ENCODE measurements at places on chromosomes 7 and 10.

GRCh38 chr10:116997015-116997414, 8.0 kb downstream of the SHTN1 start:
- no peak for DNase-seq

GRCh38 chr7:10266976-10267375, 706.7 kb upstream of the PHF14 start:
- DNase-seq: no peak

DNA sequence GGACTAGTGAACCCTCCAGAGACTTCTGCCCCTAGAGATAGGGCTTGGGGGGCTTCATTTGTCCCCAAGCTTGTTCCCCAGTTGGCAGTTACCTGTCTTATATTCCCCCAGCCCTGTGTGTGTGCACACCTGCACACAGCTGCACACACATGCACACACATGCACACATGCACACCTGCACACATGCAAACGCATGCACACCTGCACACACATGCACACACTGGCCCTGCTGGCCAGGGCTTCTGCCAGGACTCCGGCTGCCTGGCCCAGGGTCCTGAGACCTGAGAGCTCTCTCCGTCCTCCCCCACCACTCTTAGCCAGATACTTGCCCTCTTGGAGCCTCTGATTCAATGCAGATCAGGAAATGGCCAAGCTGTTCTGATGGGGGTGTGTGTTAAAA, 6.7 kb downstream of the ZMIZ1 start:
- no peak for DNase-seq

GRCh38 chr7:82162289-82162688, 281.3 kb downstream of the CACNA2D1 start:
- no peak for DNase-seq

GRCh38 chr7:101678658-101679057, 49.6 kb upstream of the MYL10 start:
- no peak for DNase-seq

GRCh38 chr7:18504965-18505364, 9.4 kb downstream of the HDAC9 start:
- peak; percentile 35 for DNase-seq

- no peak for DNase-seq
Observed at GRCh38 chr10:14024329-14025202, 306.2 kb downstream of the FRMD4A start.

- DNase-seq: no peak
Observed at GRCh38 chr7:159331462-159331861, 186.8 kb upstream of the VIPR2 start.

DNA sequence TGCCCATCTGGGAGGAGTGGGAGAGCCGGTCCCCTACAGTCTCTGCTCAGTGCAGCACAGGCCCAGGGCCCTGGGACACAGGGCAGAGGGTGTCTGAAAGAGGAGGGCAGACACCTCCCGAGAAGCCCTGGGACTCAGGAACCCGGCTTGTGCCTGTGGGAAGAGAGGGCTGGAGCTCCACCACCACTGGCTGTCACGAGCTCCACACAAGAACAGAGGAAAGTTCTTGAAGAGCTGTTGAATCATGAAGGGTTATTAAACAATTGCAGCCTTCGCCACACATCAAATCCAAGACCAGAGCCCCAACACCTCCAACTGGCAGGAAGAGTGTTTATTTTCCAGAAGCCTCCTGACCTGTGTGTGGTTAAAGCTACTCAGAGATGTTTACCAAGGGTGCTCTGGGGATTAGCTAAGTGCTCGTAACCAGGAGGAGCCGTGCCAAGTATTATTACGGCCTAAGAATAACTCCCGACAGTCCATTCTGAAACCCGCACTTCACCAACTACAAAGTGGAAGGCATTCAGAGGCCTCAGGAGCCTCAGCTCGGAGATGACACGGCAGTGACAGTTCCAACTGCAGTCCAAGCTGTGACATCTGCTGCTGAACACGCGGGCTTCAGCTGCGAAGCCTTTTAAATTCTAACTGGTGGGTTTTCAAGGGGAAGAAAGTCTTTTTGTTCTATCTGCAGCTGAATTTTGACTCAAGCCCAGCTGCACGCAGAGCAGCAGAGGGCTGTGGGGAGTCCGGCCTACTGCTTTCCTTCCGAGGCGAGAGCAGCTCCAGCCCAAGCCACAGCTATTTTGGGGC, 75.1 kb downstream of the MAD1L1 start:
- DNase-seq: no peak

GRCh38 chr7:123437447-123437995, 96.9 kb downstream of the IQUB start:
- DNase-seq: no peak

DNA sequence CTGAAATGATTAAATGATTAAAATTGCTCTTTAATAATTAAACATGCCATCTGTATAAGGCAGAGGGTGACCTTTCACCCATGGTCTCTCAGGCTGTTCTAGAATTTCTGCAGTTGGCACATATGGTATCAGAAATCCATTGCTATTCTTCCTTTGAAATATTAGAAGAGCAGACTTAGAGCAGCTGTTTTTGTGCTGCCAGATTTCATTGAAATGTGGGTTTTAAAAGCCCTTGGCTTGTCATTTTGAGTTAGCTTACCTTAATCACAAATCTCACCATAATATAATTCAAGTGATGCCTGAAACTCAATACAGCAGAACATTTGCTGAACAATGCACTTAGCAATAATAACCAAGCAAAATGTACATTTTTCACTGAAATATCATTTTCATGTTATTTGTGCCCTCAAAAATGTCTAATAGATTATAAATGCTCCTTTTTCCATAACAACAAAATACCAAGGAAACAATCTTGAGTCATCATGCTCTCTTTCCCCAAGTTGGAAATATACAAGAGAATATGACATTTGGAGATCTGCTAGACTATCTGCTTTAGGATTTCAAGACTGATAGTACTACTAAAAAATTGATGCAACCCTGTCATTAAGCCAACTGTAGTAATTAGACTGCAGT, 16.1 kb upstream of the PTTG1IP2 start:
- no peak for DNase-seq

GRCh38 chr10:67657775-67658174, 38.2 kb downstream of the CTNNA3 start:
- no peak for DNase-seq

DNA sequence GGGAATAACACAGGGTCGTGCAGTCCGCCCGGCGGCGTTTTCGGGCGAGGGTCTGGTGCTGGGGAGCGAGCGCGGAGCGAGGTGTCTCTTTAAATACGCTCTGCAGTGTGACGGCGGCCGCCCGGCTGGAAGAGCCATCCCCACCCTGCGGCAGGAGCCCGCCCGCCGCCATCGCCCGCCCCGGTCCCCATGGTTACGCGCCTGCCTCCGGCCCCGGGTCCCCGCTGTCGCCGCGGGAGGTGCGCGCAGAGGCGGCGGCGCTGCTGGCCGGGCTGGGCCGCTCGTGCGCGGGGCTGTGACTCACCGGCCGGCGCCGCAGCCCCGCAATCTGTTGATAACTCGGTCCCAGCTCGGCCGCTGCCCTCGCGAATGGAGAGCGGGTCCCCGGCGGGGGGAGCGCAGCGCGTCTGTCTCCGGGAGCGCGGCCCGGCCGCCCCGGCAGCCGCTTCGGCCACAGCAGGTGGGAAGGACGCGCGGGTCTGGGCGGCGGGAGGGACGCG, at the start of gene ADGRA1:
Gene ADGRA1 (plus strand): TSS at position 246 of the 500 bp plus-strand sequence. CDS start 986 bp downstream, outside the sequence.
- DNase-seq: no peak

GRCh38 chr10:11177381-11177780, 159.7 kb downstream of the CELF2 start:
- DNase-seq: no peak

DNA sequence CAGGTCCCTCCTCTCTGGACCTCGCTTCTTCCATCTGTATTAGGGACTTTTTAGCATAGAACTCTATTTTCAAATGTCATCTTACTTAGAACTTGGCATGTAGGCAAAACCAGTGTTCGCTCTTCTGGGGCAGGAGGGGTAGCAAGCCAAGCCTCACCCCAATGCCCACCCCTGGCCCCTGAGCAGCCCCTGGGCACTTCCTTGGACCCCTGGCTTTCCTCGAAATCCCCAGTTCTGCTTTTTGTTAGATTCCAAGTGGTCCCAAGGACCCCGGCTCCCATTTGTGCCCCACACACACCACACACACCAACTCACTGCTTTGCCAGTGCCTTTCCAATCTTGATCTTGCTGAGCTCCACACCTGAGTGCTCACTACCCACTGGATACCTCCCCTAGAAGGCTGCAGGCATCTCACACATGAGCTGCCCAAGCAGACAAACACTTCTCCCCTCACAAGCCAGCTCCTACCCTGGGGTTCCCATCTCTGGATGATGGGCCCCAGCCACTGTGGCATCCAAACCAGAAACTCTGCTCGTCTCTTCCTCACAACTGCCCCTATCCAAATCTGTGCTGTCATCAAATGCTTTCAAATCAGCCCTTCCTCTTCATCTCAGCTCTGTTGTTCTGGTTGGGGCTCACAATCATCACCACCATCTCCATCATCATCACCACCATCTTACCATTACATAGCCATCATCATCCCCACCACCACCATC, 167.9 kb upstream of the ZMIZ1 start:
- DNase-seq: no peak

DNA sequence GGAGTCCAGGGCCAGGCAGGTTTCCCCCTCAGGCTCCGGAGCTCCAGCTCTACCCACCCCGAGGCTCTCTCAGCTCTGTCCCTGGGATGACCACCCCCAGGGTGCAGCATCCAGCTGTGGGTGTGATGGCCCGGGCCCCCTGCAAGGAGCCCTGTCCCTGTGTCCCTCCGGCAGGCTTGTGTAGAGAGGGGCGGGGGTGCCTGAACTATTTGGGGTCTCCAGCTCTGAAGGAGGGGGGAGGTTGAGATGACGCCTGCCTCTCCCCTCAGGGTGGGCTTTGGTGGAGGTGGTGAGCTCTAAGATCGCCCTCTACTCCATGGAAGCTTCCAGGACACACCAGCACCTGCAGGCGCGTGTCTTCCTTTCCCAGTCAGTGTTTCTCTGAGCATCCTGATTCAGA, 39.4 kb downstream of the ADRA2A start:
- DNase-seq: no peak

DNA sequence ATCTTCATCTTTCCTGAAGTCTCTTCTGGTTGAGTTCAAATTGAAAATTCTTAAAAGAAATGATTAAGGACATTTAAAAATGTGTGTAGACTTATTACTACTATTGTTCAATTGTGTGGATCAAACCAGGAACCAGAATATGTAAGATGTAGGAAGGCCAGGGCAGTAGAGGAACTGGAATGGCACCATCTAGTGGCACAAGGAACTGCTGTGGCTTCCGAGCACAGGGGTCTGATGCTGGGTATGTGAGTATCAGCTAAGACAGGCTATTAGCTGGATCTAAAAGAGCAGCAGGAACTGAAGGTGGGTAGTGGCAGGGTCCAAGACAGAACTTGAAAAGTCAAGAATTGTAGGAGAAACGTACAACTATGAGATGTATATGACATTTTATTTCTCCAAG, 247.3 kb downstream of the SEMA3A start:
- DNase-seq: no peak

DNA sequence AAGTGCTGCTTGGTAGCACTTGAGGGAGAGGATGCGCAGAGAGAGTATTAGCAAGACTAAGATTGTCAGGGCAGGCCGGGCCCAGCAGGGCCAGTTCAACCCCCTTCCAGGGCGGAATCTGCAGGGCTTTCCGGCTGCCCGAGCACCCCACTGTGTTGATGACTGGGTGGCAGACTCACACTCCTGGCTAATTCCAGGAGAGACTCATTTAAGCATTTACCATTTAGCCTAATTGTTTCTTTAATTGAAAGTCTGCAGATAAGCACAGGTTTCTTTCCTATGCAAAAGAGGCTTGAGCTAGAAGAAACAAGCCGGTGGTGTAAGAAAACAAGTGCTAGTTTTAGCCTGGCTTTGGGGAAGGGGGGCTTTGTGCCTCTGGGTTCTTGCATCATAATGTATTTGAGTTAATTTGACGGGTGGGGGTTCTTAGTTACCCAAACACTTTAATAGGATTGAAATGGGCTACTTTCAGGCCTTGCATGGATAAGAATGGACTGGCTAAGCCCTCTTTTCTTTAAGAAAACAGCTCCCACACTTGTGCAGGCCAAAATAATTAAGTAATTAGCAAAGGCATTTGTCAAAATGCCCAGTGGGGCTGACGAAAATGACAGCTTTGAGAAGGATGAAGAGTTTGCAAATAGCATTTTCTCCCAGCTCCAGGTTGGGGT, 201.3 kb downstream of the MYOF start:
- DNase-seq: no peak

GRCh38 chr10:130354976-130355795, 219.0 kb downstream of the GLRX3 start:
- no peak for DNase-seq

- DNase-seq: no peak
Observed at GRCh38 chr7:20561908-20562307, 53.6 kb upstream of the ABCB5 start.

GRCh38 chr7:87513735-87514335, 38.4 kb upstream of the ABCB4 start:
- no peak for DNase-seq

GRCh38 chr7:88806280-88807037, 10.9 kb upstream of the TEX47 start:
- no peak for DNase-seq

- DNase-seq: no peak
Observed at GRCh38 chr7:44201813-44202212, 1.0 kb downstream of the YKT6 start.

DNA sequence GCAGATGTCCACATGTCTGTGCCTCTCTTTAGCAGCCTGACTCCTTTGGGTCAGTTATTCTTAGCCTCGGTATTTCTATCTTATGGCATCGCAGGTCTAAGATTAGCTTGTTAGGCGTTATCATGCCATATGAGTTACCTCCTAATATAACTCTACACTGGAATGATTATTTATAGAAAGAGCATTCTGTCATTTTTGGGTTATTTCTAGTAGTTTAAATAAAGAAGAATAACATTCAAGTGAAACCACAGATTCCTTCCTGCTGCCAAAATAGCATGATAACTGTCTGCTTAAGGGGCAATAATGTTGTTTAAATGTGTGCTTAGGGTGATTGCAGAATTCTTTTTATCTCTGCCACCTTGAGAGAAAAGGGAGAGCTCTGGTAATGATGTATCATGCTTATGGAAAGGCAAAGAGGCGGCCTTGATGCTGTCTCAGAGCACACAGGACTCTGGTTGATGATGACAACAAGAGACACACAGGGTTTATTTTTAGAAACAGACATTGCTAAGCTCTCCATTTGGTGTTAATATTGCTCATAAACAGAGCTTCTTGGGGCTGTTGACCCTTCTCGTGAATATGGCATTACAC, 10.4 kb downstream of the HDAC9 start:
- no peak for DNase-seq
